ENCODE measurements at places on chromosomes 2 and 18. TPM values are rescaled to one million over a fixed set of nuclear protein-coding genes. Genes with fewer than 3 reads are reported as not detected.

DNA sequence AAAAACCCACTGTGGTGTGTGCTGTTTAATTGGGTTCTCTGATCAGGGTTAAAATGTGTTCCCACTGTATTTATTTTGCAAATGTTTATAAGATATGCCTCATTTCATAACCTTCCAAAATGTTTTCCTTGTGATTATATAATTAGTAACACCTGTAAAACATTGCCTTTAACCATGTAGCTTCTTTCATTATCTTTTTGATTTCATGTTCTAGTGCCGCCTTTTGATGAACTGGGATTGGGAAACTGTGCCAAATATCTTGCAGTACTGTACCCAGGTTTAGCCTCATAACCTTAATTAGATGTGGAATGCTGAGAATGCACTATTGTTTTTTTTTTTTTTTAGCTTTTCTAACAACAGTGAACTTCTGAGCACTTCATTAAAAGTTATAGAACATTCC is 96.9 kb downstream of the TANC1 start:
- no peak for DNase-seq

DNA sequence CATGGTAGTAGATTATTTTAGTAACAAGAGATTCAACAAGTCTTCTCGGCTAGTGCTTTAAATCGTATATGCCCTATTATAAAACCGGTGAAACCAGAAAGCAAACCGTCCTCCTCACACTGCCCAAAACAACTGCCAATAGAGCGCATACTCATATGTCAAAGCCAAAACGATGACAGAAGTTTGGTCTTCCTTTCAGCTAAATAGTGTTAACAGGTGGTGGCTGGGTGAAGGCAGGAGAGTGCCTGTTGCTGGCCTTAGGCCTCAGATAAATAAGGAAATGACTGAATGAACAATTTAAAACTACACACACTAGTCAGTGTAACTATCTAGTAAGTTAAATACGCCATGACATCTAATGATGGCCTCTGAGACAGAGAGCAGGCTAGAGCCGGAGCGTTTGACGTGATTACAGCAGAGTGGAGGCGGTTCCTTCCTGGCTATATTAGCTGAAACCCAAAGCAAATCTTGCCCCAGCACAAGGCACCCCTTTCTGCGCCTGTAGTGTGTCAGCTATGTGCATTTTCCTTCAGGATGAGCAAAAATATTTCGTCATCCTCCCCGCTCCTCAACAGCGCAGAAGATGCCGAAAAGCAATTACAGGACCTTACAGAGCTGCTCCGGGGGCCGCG is 1.6 kb downstream of the LONRF2 start:
- DNase-seq, result no peak

DNA sequence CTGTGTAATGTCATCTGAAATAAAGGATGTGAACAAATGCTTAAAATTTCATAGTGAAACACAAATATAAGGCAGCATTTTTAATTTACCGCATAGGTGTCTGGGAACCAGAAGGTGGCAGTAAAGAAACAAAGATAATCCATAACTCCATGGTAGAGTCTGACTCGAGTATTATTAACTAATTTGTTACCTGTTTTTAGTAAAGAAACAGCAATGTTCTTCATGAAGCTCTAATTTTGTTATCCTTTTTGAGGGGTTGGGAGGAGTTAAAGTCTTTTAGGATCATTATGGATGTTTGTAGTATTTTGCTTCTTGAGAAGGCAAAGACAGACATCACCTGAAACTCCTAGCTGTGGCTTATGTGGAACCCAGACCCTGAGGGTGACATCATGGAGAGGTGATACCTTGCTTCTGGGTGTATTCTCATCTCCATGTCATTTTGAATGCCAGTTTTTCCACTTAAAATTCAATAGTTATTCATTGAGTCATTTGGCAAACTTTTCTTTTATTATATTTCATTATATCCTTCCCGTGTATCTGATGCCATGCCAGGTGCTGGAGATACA is 286.2 kb upstream of the EPAS1 start:
- no peak for DNase-seq

Gene PDE11A
- 0.25 TPM for total RNA-seq

Gene SCN3A
- total RNA-seq, result 2.0 TPM

Gene TSPYL6
- not detected for total RNA-seq

Gene NEU2
- total RNA-seq, result not detected

All from vagina (tissue), 2 donors.